Gastrocnemius medialis (tissue), 4 donors: ENCODE measurements at places on chromosomes 3 and 15. TPM values are rescaled to one million over a fixed set of nuclear protein-coding genes. Genes with fewer than 3 reads are reported as not detected.

- H3K36me3 ChIP-seq, result no peaks in the 10 kb centered on the region
- no peak for DNase-seq
- H3K4me1 ChIP-seq, result peaks cover 19% of the 10 kb centered on the region
- no peaks in the 10 kb centered on the region for H3K27me3 ChIP-seq
- H3K27ac ChIP-seq, result no peak overlapping the region
Measured at GRCh38 chr3:58609990-58610389, 32.8 kb upstream of the FAM107A start.

DNA sequence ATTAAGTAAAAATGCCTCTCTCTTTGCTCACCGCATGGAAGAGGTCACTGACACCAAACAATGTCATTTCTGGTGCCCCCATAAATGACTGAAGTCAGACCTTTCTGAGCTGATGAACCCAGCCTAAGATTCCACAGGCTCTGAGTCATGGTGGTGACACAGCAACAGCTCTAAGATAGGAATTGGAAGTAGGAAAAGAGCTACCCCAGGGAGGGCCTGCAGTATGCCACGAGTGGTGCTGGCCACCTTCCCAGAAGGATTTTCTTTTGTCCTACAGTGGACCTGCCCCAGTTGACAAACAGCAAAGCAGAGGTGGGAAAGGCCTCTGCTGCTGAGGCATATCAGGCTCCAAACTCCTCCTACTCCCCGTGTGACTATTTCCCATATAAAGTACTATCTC, 208.1 kb downstream of the MINAR1 start:
- no peak overlapping the region for H3K27ac ChIP-seq
- no peak for DNase-seq

GRCh38 chr3:67983166-67983565, 328.8 kb upstream of the SUCLG2 start:
- DNase-seq, result no peak
- no peaks in the 10 kb centered on the region for H3K4me1 ChIP-seq
- H3K27ac ChIP-seq, result no peak overlapping the region
- no peak overlapping the region for H3K4me3 ChIP-seq
- H3K27me3 ChIP-seq, result no peaks in the 10 kb centered on the region

DNA sequence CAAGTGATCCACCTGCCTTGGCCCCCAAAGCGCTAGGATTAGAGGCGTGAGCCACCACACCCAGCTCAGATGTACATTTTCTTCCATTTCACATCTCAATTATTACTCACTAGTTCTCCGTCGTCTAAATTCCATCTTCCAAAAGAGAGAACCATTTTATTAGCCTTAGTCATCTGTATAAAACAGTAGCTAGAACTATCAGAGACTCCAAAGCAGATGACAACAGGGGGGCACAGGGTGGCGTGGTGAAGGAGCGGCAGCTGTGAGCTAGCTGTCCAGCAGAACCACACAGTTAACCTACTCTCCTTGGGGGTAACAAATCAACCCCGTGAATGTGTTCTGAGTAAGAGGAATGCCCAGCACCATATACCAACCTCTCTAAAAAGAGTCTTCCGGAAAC, 7.1 kb downstream of the SLC25A20 start:
- no peaks in the 10 kb centered on the region for H3K27me3 ChIP-seq
- H3K4me1 ChIP-seq, result peaks cover 2% of the 10 kb centered on the region
- H3K27ac ChIP-seq, result no peak overlapping the region
- no peak for DNase-seq
- peaks cover 16% of the 10 kb centered on the region for H3K36me3 ChIP-seq

- H3K27me3 ChIP-seq, result no peaks in the 10 kb centered on the region
- H3K27ac ChIP-seq, result no peak overlapping the region
- no peak for DNase-seq
- H3K36me3 ChIP-seq, result no peaks in the 10 kb centered on the region
Measured at GRCh38 chr15:77180757-77181156, 109.8 kb upstream of the TSPAN3 start.

DNA sequence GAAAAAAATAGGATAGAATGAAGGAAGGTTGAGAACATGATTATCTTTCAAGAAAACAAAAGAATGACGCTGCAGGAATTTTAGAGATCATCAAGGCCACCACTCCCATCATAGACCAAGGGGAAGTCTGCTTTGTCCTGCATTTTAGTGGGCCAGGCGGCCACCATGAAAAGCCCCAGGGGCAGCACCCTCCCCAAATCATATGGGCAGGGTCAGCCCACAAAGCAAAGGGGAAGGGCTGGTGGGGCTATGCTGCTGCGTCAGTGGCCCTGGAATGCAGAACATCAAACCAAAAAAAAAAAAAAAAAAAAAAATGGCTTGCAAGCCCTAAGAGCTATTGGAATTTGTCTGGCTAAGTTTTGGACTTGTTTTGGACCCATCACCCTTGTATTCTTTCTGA, 620.8 kb downstream of the ROBO2 start:
- H3K36me3 ChIP-seq, result no peaks in the 10 kb centered on the region
- no peak for DNase-seq
- no peak overlapping the region for H3K4me3 ChIP-seq
- no peak overlapping the region for H3K27ac ChIP-seq
- H3K4me1 ChIP-seq, result no peaks in the 10 kb centered on the region
- H3K27me3 ChIP-seq, result no peaks in the 10 kb centered on the region

GRCh38 chr3:101010296-101010695, 17.1 kb upstream of the ABI3BP start:
- H3K4me1 ChIP-seq, result no peaks in the 10 kb centered on the region
- H3K27ac ChIP-seq, result no peak overlapping the region

- H3K27ac ChIP-seq, result peak overlapping the region; percentile 20
- H3K4me1 ChIP-seq, result peaks cover 6% of the 10 kb centered on the region
- no peak overlapping the region for H3K4me3 ChIP-seq
- no peaks in the 10 kb centered on the region for H3K36me3 ChIP-seq
- no peak for DNase-seq
- H3K27me3 ChIP-seq, result no peaks in the 10 kb centered on the region
Measured at GRCh38 chr15:92069308-92070250, 216.1 kb downstream of the SLCO3A1 start.

DNA sequence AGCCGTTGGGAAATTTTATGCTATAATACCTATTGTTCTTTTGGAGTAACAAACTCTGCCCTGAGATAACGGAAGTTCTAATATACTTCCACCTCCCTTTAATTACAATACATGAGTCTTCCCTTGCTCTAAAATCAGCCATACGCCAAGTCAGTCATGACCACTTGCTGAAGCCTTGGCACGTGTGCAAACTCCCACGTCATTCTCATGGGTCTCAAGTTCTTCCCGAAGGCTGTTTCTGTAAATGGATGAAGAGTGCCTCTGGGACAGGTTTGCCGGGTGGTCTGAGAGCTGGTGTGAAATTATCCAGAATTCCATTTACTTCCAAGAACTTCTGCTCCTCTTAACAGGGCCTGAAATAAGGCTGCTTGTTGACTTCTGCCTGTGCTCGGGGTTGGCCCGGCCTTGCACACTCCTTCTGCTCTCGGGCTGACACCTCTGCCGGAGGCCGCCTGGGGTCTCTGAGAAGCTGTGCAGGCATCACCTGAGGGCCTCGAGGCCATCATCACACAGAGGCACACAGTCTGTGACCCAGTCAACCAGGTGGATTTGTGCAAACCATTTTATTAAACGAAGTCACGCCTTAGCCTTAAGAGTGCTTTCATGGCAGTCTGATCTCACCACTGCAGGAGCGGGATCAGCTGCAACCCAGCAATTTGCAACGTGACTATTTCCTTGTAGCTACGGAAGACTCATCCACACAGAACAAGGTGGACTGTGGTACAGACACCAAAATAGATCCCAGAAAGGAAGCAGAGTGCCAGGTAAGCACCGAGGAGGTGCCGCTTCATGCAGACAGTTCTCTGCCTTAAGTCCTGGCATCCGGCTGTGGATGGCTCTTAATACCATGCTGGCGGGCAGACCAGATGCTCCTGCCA, 120.1 kb downstream of the ADAMTS17 start:
- no peak overlapping the region for H3K27ac ChIP-seq
- no peak for DNase-seq
- peaks cover 8% of the 10 kb centered on the region for H3K4me1 ChIP-seq
- H3K27me3 ChIP-seq, result no peaks in the 10 kb centered on the region
- no peak overlapping the region for H3K4me3 ChIP-seq
- no peaks in the 10 kb centered on the region for H3K36me3 ChIP-seq

The LINGO1 gene
- total RNA-seq, result not detected

DNA sequence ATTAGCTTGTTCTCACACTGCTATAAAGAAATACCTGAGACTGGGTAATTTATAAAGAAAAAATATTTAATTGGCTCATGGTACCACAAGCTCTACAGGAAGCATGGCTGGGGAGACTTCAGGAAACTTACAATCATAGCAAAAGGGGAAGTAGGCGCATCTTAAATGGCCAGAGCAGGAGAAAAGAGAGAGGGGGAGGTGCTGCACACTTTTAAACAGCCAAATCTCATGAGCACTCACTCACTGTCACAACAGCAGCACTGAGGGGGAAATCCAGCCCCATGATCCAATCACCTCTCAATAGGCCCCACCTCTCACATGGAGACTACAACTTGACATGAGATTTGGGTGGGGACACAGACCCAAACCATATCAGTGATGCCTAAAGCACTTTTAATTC, 82.5 kb downstream of the DCLK3 start:
- DNase-seq, result no peak
- H3K27me3 ChIP-seq, result no peaks in the 10 kb centered on the region
- no peaks in the 10 kb centered on the region for H3K4me1 ChIP-seq
- no peaks in the 10 kb centered on the region for H3K36me3 ChIP-seq
- H3K4me3 ChIP-seq, result no peak overlapping the region

DNA sequence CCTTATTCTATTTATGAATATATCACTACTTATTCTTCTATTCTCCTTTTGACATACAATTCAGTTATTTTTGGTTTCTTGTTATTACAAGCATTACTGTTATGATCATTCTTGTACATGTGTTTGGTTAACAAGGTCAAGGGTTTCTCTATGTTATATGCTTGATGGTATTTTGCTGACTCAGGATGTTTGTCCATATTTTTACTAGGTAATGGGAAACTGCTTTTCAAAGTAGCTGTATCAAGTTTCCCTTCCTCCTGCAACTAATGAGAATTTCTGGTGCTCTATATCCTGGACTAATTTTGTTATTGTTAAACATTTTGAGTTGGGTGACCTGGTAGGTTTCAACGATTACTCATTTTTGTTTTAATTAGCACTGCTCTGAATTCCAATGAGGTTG, 841.0 kb downstream of the OTOL1 start:
- H3K4me3 ChIP-seq, result no peak overlapping the region
- H3K36me3 ChIP-seq, result no peaks in the 10 kb centered on the region
- H3K27me3 ChIP-seq, result no peaks in the 10 kb centered on the region

GRCh38 chr3:52554026-52554755, 17.8 kb downstream of the UQCC5 start:
- H3K4me3 ChIP-seq, result no peak overlapping the region
- H3K27ac ChIP-seq, result no peak overlapping the region
- H3K36me3 ChIP-seq, result peaks cover 46% of the 10 kb centered on the region
- no peak for DNase-seq
- H3K4me1 ChIP-seq, result peaks cover 10% of the 10 kb centered on the region
- no peaks in the 10 kb centered on the region for H3K27me3 ChIP-seq

The ZPLD1 gene
- total RNA-seq, result not detected

The TM4SF4 gene
- total RNA-seq, result not detected

DNA sequence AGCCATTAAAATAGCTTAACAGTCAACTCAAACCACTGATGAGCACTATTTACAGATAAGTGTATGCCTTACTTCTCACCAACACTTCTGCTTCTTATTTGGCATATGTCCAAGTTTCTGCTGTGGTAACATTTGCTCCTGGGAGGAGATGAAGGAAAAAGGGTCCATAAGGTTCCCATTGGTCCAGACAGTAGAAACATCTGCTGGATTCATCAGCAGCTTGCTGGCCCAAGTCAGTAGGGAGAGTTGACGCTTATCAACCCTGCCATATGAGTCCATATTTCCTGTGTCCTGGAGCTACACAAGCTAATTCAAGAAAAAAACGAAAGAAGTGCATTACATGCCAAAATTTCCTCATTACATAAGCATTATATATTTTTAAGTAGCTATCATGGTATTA, 824.5 kb downstream of the CADM2 start:
- H3K4me3 ChIP-seq, result no peak overlapping the region
- H3K27ac ChIP-seq, result no peak overlapping the region
- H3K36me3 ChIP-seq, result no peaks in the 10 kb centered on the region
- no peak for DNase-seq
- H3K4me1 ChIP-seq, result no peaks in the 10 kb centered on the region
- H3K27me3 ChIP-seq, result no peaks in the 10 kb centered on the region

DNA sequence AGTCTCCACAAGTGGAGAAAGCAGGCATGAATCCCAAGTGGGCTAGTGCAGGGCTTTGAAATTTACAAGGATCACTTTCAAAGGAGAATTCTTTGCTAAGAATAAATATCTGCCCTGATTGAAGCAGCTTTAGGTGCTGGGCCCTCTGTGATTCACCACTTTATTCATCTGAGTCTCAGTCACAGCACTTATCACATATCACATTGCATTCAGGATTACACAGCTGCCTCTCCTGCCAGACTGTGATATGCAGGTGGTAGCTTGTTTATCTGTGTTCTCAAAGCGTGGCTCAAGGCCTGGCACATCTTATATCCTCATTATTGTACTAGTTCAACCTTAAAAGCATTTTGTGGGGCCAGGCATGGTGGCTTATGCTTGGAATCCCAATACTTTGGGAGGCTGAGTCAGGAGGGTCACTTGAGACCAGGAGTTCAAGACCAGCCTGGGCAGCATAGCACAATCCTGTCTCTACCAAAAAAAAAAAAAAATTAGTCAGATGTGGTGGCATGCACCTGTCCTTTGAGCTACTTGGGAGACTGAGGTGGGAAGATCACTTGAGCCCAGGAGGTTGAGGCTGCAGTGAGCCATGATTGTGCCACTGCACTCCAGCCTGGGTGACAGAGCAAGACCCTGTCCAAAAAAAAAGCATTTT, 156.9 kb upstream of the EIF1B start:
- DNase-seq, result no peak
- H3K4me1 ChIP-seq, result peaks cover 9% of the 10 kb centered on the region
- H3K27ac ChIP-seq, result peak overlapping the region; percentile 49
- H3K27me3 ChIP-seq, result no peaks in the 10 kb centered on the region
- no peaks in the 10 kb centered on the region for H3K36me3 ChIP-seq

DNA sequence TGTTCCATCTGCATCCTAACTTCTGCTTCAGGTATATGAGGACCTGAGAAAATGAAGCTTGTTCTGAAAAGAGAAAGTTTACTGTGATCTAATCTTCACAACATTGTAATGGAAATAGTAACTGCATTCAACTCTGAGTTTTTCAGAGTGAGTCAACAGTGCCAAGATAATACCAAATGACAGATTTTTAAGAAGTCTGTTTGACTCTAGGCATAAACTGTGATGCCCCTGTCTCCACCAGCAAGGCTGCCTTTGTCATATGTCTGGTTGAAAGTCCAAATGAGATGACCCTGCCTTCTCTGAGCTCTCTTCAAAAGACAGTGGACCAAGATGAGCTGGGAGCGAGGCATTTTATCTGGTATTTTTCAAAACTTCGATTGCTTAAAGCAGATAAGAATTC, 44.8 kb upstream of the B3GNT5 start:
- no peak for DNase-seq
- H3K27me3 ChIP-seq, result no peaks in the 10 kb centered on the region
- no peak overlapping the region for H3K27ac ChIP-seq
- no peak overlapping the region for H3K4me3 ChIP-seq
- no peaks in the 10 kb centered on the region for H3K4me1 ChIP-seq
- no peaks in the 10 kb centered on the region for H3K36me3 ChIP-seq

GRCh38 chr15:77042955-77043920, 27.7 kb downstream of the TSPAN3 start:
- H3K27ac ChIP-seq, result peak overlapping the region; percentile 63
- peaks cover 22% of the 10 kb centered on the region for H3K36me3 ChIP-seq
- no peaks in the 10 kb centered on the region for H3K27me3 ChIP-seq
- DNase-seq, result no peak
